Stimulated activated naive CD4-positive, alpha-beta T cell treated with Interleukin-2 at 50 U/mL for 16 hours (primary cell): ENCODE measurements at places on chromosomes 2 and 18.

DNA sequence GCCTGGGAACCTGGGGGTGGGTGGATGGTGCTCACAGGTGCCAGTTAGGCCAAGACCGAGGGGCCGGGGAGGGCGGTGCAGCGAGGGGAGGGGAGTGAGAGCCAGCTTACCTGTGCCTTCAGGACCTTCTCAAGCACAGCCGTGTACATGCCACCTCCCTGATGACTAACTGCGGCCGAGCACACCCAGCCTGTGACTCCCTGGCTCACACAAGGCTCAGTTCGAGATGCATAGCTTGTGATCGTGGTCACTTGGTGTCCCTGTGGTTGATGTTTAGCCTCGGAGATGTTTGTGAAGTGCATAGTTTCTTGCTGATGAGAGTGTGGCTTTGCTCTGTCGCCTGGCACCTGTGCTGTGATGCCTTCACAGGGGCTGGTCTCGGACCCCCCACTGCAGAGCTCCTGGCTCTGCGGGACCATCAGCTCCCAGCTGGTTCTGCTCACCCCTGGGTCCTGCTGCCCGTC is 84.5 kb upstream of the ODC1 start:
- no peak for DNase-seq

- no peak for DNase-seq
Observed at GRCh38 chr2:62457556-62457955, 48.4 kb downstream of the TMEM17 start.

- no peak for DNase-seq
Observed at GRCh38 chr2:196801674-196802261, 2.3 kb upstream of the GTF3C3 start.

GRCh38 chr2:55152475-55153412 is 79.3 kb downstream of the CLHC1 start:
- DNase-seq: no peak

DNA sequence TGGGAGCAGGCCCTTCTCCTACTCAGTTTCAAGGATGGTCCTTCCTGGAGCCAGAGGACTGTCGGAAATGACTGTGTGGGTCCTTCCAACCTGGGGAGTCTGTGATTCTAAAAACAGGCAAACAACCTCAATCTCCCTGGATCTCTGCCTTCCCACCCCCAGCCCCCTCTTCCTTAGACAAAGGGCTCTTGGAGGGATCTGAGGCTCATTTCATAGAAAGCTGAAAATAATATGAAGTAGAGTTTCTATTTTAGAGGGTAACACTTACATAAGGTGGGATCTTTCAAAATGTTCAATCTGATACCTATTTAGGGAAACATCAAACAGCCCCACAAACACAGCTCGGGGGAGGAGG is 69.4 kb downstream of the RHOB start:
- no peak for DNase-seq

GRCh38 chr2:24926602-24927252 is 6.7 kb upstream of the ADCY3 start:
- peak; percentile 46 for DNase-seq

DNA sequence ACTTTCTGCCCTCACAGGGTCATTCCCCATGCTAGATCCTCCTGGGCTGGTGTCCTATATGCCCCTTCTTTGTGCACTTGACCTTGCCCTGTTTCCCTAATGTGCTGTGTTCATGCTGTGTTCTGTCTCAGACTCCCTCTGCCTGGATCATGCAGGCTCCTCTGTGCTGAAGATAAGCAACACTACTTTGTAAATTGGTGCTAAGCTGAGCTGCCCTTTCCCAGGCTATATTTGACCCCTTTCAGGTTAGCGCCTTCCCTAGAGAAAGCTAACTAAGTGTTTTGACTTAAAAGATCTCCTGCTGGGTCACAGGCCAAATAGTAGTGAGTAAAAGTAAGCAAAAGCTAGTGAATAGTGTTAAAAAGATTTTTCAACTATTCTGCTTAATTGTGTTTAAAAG is 257.2 kb upstream of the RGPD4 start:
- DNase-seq: no peak

DNA sequence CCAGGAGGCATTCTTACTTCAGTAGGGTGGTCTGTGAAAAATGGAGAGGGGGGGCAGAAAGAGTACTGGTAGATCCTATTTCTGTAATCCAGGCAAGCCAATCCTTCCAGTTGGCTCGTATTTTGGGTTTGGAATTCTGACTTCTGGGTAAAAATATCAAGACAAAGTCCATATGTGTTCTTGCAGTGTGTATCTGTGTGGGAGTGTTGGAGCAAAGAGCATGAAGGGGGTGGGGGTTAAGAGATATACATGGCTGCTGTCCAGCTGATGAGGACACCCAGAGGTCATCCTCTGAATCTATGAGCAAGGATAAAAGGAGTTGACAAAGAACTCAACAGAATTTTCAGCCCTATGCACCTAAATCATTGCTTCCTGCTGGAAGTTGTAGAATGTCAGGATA is 375.8 kb upstream of the PIK3C3 start:
- no peak for DNase-seq

- DNase-seq: no peak
Observed at GRCh38 chr2:128155970-128156369, 65.0 kb downstream of the UGGT1 start.

GRCh38 chr2:97646977-97647376 is 1.1 kb downstream of the COX5B start:
- DNase-seq: no peak

- no peak for DNase-seq
Observed at GRCh38 chr18:26763446-26764110, 101.9 kb downstream of the AQP4 start.

- DNase-seq: no peak
Observed at GRCh38 chr2:168585700-168586099, 129.6 kb downstream of the CERS6 start.

DNA sequence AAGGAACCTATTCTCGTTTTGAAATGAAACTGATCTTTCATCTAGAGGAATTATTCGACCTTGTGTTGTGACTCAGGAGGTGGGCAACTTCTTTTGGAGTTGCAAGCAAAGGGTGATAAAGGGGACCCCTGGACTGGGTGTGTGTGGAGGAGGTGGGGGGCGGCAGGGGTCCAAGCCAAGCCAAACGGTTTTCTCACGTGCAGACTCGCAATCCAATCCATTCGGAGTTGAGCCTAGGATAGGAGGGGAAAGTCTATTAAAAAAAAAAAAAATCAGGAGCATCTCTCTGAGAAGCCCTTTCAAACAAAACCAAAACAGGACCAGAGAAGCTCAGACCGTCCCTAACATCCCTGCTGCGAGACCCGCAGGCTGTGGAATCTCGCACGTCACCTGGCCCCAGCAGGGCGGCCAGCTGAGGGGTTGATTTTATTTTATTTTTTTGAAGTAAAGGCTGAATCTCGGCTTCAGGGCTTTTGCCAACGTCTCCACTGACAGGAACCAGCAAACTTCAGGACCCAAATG is 3.7 kb upstream of the ZEB2 start:
- no peak for DNase-seq

GRCh38 chr2:13106302-13106701 is 389.6 kb downstream of the TRIB2 start:
- DNase-seq: no peak

- DNase-seq: no peak
Observed at GRCh38 chr18:8610459-8610851, 1.2 kb downstream of the RAB12 start.

- no peak for DNase-seq
Observed at GRCh38 chr2:200839513-200839912, 24.9 kb downstream of the CLK1 start.

GRCh38 chr18:45670281-45670962 is 53.6 kb upstream of the SLC14A1 start:
- peak; percentile 32 for DNase-seq

- no peak for DNase-seq
Observed at GRCh38 chr2:15169326-15170069, 391.6 kb downstream of the NBAS start.

DNA sequence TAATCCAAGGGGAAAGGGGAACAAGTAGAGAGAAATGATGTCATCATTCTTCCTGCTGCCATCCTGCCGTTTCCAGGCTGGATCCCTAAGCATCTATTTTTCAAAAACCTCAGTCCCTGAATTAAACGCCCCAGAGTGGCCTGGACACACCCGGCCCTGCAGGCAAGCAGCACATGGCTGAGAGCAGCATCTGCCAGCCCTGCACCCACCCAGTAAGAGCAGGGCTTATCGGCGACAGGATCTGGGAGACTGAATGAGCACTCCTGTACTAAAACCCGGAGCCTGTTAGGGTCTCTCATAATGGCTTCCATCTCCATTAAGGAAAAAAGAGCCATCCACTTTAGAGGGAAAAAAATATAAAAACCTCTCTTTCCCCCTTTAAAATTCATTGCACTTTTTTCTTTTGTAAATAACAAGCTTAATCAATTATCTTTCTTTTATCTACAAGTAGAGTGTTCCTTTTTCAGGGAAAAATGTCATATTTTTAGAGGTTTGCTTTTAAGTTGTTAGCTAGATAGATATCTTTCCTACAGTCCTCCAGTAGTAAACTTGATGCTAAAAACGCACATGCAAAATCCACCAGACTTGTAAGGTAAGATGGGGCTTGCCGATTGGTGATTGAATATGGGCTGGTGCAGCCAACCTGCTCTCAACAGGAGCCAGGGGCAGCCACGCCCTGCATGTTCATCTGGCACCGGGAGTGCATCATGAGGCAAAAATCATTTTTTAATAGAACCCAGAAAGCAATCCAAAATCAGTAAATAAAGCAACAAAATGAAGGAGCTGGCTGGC is 457.8 kb downstream of the EIPR1 start:
- no peak for DNase-seq
